ENCODE measurements at places on chromosomes 16 and 17.

GRCh38 chr16:6027733-6028132 is 930.1 kb upstream of the EEF2KMT start:
- no peak for DNase-seq

- DNase-seq = no peak
These were observed 59.6 kb downstream of the ABAT start for GRCh38 chr16:8733849-8734540.

- no peak for DNase-seq
These were observed 19.1 kb upstream of the CBX8 start for GRCh38 chr17:79815836-79816461.

DNA sequence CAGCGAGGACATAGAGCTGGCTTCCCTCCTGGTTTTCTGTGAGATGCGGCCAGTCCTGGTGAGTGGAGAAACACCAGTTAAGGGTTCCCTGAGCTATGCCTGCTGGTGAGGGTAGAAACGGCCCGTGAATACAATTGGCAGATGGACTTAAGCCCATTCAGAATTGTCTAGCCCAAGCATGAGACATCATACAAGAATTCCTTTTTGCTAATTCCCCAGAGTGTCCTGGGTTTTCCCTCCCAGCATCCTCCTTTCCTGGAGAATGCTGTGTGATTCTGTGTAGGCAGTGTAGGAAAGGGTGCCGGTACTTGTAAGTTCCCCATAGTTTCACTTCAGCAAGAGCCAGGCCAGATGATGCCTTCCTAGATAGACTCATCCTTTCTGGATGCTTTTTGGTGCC is 65.1 kb downstream of the SDR42E1 start:
- no peak for DNase-seq

- DNase-seq = peak; percentile 65
These were observed 445 bp downstream of the CIAO2B start for GRCh38 chr16:66933776-66934137.

DNA sequence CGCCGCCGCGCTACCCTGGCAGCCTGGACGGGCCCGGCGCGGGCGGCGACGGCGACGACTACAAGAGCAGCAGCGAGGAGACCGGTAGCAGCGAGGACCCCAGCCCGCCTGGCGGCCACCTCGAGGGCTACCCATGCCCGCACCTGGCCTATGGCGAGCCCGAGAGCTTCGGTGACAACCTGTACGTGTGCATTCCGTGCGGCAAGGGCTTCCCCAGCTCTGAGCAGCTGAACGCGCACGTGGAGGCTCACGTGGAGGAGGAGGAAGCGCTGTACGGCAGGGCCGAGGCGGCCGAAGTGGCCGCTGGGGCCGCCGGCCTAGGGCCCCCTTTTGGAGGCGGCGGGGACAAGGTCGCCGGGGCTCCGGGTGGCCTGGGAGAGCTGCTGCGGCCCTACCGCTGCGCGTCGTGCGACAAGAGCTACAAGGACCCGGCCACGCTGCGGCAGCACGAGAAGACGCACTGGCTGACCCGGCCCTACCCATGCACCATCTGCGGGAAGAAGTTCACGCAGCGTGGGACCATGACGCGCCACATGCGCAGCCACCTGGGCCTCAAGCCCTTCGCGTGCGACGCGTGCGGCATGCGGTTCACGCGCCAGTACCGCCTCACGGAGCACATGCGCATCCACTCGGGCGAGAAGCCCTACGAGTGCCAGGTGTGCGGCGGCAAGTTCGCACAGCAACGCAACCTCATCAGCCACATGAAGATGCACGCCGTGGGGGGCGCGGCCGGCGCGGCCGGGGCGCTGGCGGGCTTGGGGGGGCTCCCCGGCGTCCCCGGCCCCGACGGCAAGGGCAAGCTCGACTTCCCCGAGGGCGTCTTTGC is 3.1 kb downstream of the HIC1 start:
- DNase-seq = no peak

DNA sequence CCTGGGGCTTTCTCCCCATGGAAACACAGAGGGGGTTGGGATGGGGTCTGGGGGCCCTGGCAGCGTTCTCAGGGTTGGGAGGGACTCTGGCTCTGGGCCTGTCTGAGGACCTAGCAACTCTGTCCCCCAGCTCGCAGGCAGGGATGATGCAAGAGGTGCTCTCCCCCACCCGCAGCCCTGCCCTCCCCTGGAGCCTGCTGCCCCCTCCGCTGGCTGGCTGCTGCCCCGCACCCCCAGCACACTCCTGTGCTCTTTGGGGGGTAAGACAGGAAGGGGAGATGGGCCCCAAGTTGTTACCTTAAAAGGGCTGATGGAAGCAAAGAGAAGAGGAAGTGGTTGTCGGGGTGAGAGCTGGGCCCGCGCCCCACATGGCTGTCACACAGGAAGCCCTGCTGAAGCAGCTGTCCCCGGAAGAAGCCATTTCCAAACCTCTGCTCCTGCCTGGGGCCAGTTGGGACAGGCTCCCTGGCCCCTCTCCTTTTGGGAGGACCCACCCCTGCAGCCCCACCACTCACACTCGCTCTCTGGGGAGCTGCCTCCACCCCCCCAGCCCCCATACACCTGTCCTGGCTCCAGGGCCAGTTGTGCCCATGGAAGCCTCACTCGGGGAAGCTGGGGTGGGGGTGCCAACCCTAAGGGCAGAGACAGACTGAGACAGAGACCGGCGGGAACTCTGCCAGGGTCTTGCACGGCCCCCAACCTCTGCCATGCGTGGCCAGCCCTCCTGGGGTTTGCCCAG is 2.5 kb downstream of the CORO1A start:
- peak; percentile 76 for DNase-seq

GRCh38 chr16:89022051-89022836 is 45.2 kb upstream of the CBFA2T3 start:
- no peak for DNase-seq

DNA sequence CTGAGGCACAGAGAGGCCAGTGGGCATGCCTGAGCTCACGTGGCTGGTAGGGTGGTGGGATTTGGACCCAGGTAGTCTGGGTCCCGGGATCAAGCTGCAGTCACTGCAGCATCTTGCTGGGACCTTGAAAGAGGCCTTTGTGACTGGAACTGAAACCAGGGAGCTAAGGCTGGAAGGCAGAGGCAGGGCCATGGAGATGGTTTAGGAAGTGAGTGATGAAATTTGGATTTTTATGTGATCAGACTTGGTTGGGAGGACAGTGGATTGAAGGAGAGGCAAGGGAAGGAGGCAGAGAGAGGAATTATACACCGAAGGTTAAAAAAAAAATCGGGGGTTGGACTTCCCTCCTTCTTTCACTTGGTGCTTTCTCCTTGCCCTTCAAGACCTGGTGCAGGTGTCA is 255.4 kb upstream of the CACNG5 start:
- no peak for DNase-seq

DNA sequence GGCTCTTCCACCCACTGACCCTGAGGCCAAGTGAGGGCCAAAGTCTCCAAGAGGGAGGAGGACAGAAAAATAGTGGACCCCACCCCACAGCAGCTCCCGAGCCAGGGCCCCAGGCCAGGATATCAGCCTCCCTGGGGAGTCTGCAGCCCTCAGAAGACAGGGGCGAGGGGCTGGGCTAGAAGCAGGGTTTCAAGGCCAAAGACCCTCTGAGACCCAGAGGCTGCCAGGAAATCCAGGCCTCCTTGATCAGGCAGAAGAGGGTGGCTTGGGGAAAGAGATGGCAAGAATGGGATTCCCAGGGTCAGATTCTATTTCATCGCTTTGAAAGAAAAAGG is 156.1 kb downstream of the ZNF423 start:
- no peak for DNase-seq

GRCh38 chr17:74663561-74663960 is 40.0 kb upstream of the CD300E start:
- no peak for DNase-seq

DNA sequence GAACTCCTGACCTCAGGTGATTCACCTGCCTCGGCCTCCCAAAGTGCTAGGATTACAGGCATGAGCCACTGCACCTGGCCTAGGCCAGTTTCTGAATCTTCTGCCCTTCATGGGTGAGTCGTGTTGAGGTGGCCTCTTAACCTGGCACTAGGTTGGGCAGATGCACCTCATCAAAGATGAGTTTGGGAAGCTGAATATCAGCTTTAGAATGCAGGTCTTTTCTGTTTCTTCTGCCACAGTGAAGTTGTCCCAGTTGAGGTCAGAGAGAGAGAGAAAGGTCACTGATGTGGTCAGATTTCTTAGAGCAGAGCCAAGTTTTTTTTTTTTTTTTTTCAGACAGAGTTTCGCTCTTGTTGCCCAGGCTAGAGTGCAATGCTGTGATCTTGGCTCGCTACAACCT is 111.3 kb upstream of the WSCD1 start:
- no peak for DNase-seq

- no peak for DNase-seq
These were observed 14.2 kb downstream of the ANKFY1 start for GRCh38 chr17:4249452-4250029.

GRCh38 chr17:13755851-13756250 is 154.1 kb upstream of the HS3ST3A1 start:
- no peak for DNase-seq

DNA sequence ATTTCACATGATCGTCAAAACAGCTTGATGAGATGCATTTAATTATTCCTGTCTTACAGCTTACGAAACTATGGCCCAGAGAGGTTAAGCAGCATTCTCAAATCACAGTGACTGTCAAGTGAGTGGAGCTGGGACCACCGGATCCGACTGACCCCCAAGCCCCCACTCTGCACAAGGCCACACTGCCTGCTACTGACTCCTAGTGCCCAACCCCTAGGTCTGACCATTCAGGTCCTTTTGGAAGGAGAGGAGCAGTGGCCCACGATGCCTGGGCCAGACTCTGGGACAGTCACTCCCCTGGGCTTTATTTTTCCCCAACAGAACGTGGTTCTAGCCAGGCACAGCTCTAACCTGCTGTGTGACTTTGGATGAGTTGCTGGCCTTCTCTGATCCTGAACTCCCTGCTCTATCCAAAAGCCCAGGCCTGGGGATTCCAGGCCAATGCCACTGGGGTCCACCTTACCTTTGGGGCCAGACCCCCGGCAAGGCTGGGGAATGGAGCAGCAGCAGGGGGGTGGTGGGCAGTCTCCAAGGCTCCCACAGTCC is 9.9 kb downstream of the TSPOAP1 start:
- no peak for DNase-seq

DNA sequence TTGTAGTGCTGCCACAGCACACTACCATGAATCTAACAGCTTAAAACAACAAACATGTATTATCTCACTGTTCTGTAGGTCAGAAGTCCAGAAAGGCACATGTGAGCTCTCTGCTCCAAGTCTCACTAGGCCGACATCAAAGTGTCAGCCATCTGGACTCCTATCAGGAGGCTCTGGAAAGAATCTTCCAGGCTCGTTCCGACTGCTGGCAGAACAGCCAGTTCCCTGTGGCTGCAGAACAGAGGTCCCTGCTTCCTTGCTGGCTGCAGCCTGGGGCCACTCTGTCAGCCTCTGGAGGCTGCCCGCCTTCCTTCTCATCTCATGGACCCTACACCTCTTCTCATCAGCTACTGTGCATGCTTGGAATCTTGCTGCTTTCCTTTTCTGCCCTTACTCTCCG is 168.9 kb downstream of the CBLN1 start:
- no peak for DNase-seq

DNA sequence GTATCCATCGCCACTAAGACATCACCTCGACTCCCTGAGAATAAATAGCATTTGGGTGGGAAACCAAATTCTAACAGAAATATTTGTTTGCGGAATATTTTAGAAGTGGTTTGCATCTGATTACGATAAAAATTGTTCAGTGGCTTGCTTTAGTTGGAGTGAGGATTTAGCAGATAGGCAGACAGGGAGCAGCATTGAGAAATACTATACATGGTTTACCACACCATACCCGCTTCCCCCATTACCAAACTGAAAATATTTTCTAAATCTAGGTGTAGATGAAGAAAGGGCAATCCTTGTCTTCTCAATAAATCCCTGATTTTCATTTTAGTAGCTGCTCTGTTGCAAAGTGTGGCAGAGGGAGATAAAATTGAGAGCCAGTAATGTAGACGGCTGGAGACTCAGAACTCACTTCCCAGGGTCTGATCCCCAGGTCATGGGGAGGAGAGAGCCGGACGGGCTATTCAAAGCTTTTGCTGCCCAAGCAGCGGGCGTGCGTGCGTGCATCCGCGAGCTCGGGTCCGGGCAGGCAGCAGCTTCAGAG is 808 bp upstream of the BAHCC1 start:
- no peak for DNase-seq

- DNase-seq = no peak
These were observed 15.3 kb downstream of the HSD11B2 start for GRCh38 chr16:67445913-67446907.

DNA sequence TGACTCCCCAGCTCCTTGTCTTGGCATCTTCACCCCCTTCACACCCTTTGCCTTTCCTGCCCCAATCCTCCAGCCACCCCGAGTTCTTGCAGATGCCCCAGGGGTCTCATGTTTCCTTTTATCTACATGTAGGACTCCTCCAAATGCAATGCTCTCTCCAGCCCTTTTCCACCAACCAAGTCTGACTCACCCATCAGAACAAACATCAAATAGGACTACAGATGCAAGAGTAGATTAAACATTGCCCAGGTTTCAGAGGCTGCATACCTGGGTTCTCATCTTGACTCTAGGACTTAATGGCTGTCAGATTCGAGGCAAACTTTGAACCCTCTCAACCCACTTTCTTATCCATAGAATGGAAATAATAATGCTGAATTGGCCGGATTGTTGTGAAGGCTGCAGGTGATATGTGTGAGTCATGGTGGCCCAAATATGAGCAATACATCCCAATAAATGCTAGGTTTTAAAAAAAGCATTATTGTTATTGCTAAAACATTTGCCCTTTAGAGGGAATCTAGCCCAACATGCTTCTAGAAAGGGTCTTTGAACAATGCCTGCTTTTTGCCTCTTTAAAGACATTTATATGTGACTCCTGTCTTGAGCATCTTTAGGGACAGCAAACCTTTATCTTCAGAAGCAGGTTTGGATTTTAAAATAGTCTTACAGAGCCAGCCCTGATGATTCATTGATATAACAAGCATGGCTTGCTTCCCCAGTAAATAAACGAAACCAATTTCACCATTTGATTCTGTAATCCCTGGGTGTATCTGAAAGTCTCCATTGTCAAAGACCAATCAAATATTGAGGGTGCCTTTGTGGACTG is 310.1 kb downstream of the FOXL1 start:
- no peak for DNase-seq

DNA sequence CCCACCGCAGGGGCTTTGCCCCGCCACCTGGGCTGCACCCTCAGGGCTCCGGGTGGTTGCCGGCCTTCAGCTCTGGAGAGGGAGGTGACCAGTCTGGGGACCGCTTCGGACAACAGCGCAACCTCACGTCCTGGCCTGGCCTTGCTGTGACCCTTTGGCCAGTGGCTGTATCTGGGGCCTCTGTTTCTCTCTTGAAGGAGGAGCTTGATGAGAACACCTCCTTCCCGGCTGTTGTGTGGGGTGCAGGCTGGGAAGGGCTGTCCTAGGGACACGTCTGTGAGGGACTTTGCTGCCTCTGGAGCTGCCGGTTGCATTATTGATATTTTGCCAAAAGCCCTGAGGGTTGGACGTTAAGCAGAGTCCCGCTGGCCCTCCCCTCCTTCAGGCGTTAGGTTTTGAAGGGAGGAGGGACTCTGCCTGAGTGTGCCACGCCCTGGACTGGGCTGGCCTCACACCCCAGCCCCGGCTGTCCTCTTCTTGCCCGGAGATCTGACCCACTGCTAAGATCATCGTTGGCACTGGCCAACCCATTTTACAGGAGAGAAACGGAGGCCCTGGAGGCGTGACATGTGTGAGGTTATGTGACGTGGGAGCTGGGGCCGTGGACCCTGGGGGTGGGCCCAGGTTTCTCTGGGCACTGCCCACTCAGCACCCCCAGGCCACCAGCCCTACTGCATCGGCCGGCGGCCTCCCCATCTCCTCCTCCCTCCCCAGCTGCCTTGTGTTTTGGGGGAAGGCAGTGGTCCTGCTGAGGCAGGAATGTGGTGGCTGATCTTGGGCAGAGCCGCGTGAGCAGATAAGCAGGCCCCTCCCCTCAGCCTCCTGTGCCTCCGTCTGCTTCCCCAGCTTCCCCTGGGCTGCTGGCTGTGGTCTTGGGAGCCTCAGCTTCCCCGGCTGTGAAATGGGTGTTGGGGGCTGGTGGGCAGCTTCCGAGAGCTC is 8.5 kb downstream of the ZFPM1 start:
- no peak for DNase-seq

All from activated naive CD4-positive, alpha-beta T cell treated with anti-CD3 and anti-CD28 coated beads, Interleukin-2, amount 50 U/mL, for 16 hours (primary cell).